ENCODE measurements at places on chromosomes 4 and X.

GRCh38 chr4:8035371-8035780 lies 95.7 kb upstream of the AFAP1 start:
- peaks cover 4% of the 10 kb centered on the region for H3K27me3 ChIP-seq
- no peaks in the 10 kb centered on the region for H3K36me3 ChIP-seq
- peak overlapping the region; percentile 74 for H3K27ac ChIP-seq

DNA sequence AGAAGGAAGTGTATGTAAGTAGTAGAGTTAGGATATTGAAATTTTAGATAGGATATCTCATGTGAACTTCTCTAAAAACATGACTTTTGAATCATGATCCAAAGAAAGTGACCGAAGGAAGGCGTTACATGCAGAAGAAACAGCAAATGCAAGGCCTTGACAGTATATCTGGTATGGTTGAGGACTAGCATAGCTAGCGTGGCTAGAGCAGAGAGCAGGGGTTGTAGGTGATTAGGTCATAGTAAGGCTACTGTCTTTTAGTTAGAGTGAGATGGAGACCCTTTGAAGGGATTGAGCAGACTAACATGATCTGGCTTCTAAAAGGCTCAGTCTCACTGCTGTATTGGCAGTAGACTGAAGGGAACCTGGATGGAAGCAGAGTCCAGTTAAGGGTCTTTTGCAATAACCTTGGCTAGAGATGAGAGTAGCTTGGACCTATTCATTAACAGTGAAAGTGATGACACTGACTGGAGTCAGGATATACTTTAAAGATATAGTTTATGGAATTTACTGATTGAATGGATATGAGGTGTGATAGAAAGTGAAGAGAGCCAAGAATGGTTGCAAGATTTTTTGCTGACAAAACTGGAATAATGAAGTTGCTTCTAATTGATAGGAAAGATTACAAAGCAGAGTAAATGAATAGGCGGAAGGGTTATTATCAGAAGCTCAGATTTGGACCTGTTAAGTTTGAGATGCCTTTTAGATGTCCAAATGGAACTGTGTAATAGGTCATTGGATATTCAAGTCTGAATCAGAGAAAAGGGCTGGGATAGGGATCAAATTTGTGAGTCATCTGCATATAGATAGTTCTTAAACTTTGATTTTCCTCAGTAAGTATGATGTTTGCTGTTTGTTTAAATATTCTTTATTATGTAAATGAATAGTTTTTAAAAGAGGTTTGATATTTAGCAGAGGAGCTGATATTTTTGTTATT lies 59.8 kb downstream of the MRPL1 start:
- no peak overlapping the region for H3K4me3 ChIP-seq
- ATAC-seq, result no peak
- H3K4me1 ChIP-seq, result no peaks in the 10 kb centered on the region
- H3K27ac ChIP-seq, result no peak overlapping the region

DNA sequence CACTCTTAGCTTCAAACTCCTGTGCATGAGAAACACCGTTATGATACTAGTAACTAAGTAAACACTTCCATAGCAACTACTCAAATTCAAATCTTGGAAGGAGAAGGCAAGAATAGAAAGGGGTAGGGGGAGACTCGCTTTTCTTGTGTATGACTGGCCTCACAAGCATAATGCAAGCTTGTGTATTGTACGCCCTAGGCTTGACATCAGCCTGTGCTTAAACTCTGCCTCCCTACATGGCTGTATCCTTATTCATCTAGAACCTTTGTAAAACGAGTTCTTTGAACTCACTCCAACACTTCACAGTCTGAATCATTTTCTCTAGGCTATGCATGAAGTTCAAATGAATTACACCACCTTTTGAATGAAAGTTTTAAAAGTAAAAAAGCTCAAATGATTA lies 1071.2 kb upstream of the ADGRL3 start:
- no peak overlapping the region for H3K27ac ChIP-seq
- no peaks in the 10 kb centered on the region for H3K4me1 ChIP-seq
- H3K36me3 ChIP-seq, result no peaks in the 10 kb centered on the region
- H3K4me3 ChIP-seq, result no peak overlapping the region
- no peaks in the 10 kb centered on the region for H3K27me3 ChIP-seq

DNA sequence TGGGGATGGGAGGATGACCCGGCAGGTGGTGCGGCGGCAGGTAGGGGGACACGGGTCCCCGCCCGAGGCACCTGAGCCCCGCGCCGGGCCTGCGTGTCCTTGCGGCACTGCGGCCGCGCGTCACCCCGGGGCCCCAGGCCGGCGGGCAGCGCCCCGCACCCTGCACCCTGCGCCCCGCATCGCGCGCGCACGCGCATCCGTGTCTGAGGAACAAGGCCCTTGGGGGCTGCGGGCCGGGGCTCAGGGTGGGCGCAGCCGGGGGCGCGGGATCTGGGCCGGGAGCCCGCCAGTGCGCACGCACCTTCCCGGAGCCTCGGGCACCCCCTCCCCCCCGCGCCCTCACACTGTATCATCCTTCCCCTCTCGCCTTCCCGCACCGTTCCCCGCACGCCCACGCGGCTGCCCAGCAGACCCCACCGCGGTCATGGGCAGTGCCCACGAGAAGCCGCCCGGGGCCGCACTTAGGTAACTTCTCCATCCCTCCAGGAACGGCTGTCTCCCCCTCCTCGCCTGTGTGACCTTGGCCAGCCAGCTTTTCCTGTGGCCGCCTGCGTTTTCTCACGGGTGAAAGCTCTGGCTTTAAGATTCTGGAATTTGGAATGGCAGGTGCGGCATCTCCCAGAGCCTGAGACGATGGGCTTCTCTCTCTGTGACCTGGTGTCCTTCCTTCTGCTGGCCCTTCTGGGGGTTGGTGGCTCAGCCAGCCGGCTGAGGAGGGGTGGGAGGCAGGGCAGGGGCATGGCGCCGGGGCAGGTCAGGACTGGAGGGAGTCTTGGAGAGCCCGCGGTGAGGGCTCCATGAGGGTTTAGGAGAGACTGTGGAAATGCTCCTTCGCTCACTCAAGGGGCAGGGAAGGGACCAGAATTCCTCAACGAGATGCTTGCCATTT lies 748 bp downstream of the ATP2B3 start:
- no peak for ATAC-seq
- peaks cover 8% of the 10 kb centered on the region for H3K27me3 ChIP-seq
- H3K27ac ChIP-seq, result no peak overlapping the region
- peaks cover 4% of the 10 kb centered on the region for H3K4me1 ChIP-seq
- H3K4me3 ChIP-seq, result no peak overlapping the region

GRCh38 chr4:85210353-85210752 lies 243.9 kb upstream of the WDFY3 start:
- no peaks in the 10 kb centered on the region for H3K27me3 ChIP-seq
- H3K36me3 ChIP-seq, result no peaks in the 10 kb centered on the region
- no peak overlapping the region for H3K4me3 ChIP-seq
- H3K4me1 ChIP-seq, result no peaks in the 10 kb centered on the region

DNA sequence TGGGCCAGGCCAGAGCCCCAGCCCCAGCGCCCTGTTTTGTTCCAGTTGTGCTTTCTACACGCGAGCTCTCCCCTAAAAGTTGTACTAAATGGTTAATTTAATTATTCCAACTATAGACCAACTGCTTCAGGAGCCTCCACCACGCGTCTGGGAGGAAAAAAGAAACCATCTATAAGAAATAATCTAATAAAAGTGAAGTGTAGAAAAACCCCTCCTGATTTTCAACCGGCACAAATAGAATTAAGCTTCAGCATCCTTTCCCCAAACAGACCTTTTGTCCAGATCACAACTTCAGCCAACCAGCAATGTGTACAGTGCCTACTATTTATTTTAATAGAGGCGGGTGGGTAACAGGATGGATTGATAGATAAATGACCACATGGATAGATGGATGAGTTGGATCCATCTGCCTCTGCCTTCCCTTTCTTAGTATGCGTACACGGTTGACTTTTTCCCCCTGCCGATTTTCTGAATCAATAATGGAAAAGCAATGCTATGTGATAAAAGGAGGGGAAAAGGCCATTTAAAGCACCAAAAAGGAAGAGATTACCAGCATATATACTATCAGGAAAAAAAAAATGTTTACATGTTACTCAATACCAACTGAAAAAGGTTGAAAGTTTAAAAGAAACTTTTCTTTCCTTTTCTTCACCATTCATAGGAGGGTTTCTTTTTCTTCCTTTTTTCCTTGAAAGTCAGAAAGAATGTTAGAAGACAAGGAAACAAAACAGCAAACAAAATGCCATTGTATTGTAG lies 3.7 kb upstream of the PHOX2B start:
- H3K4me3 ChIP-seq, result no peak overlapping the region
- no peaks in the 10 kb centered on the region for H3K36me3 ChIP-seq
- no peak overlapping the region for H3K27ac ChIP-seq
- H3K27me3 ChIP-seq, result peaks cover 64% of the 10 kb centered on the region

Data from activated T-helper 17 cell treated with anti-CD3 and anti-CD28 coated beads, Interleukin-2, amount 50 U/mL, for 72 hours (primary cell).